ENCODE measurements at places on chromosomes 7 and 10.

DNA sequence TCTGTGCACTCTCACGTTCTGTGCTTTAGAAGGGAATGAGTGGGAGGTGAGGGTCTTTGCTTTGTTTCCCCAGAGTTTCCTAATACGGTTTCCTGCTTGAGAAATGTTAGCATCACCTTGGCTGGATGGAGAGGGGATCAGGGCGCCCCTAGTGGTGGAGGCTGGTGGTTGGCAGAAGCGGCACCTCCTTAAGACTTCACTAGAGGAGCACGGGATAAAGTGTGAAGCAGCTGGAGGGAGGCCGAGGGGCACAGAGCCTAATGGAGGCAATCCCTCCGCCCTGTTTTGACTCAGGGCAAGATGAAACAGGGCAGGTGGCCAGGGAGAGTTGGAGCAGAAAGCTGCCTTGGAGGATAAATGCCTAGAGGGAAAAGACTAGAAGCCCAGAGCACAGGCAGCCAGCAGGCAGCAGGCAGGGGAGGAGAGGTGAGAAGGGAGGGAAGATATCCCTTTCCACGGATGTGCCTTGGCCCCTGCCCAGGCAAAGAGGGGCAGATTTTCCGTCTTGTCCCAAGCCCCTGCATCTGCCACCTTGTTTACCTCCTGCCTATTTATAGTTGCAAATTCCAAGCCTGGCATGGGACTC, 56.0 kb upstream of the BTRC start:
- no peak for DNase-seq

GRCh38 chr10:86647773-86648703, 6.3 kb upstream of the OPN4 start:
- no peak for DNase-seq

DNA sequence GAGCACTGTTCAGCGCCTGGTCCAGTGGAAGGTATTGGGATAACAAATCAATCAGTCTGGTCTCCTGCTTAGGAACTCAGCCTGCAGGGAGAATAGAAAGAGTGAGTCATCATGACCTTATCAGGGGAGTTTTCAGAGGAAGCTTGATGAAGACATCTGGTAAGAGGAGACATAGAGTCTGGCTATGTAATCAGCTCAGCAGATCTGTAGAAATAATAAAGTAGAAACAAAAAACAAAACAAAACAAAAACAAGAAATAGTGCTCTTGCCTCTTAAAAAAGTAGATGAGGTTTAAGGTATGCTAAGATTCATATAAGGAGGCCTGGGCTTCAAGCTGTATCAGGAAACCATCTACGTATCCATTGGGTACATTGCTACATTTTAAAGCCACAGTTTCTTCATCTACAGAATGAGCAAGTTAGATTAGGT, 14.4 kb downstream of the TAS2R41 start:
- DNase-seq, result no peak

DNA sequence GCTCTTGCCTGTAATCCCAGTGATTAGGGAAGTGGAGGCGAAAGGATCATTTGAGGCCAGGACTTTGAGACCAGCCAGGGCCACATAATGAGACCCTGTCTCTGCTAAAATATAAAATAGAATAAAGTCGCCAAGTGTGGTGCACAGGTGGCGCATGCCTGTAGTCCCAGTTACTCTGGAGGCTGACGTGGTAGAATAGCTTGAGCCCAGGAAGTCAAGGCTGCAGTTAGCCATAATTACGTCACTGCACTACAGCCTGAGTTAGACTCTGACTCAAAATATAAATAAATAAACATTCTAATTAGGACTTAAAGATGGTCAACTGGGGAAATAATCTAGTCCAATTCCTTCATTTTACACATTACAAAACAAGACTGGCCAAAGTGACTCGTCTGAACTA, 768 bp downstream of the CHCHD2 start:
- DNase-seq, result no peak

GRCh38 chr10:4176500-4177281, 391.7 kb upstream of the KLF6 start:
- DNase-seq, result no peak

DNA sequence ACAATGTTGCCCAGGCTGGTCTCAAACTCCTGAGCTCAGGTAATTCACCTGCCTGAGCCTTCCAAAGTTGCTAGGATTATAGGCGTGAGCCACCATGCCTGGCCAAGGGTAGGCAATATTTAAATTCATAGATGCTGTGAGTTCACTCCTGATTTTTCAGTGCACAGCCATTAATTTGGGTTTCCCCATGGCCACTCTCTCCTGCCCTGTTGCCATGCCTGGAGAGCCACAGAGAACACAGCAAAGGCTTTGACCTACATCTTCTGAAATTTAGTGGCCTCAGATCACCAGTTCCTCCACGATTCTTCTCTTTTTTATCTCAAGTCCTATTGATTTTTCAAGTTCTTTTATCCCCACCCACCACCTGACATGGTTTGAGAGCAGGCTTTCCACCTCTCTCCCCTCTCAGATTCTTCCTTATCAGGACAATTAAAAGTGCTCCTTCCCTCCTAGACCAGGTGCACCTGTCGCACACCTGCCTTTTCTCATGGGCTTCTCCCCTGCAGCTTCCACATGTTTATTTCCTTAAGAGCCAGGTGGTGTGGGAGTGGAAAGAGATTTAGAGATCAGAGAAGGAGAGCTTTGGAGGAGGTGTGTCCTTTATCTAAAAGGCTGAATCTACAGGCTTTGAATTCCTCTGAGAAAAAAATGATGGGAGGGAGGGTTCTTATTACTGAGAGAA, 123.8 kb downstream of the ADRA2A start:
- no peak for DNase-seq

DNA sequence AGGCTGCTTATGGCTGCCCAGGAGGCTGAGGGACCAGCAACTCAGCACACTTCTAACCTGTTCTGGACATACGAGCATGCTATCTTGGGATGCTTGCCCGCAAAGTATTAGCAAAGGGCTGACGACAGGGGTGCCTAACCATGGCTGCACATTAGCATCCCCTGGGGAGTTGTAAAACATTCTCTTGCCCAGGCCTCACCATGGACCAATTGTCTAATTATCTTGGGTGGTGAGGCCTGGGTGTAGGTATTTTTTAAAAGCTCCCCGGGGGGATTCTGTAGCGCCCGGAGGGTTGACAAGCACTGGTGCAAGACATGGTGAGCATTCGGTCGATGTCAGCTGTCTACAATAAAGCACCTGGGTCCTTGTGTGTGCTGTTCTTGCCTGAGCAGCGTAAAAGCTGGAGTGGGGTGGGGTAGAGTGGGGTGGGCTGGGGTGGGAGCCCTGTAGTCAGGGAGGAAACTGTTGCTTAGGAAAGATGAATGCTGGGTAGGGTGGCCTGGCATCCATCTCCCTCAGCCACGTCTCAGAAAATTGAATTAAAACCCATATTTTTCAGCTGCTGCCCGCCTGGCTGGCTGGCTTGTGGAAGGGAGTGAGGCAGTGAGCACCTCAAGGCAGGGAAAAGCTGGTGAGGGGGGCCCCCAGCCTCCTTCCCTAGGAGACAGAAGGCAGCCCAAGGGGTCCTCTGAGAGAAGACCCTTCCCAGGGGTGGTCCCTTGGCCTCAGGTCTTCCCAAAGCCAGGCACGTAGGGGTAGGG, 2.9 kb upstream of the ADCYAP1R1 start:
- DNase-seq, result no peak

DNA sequence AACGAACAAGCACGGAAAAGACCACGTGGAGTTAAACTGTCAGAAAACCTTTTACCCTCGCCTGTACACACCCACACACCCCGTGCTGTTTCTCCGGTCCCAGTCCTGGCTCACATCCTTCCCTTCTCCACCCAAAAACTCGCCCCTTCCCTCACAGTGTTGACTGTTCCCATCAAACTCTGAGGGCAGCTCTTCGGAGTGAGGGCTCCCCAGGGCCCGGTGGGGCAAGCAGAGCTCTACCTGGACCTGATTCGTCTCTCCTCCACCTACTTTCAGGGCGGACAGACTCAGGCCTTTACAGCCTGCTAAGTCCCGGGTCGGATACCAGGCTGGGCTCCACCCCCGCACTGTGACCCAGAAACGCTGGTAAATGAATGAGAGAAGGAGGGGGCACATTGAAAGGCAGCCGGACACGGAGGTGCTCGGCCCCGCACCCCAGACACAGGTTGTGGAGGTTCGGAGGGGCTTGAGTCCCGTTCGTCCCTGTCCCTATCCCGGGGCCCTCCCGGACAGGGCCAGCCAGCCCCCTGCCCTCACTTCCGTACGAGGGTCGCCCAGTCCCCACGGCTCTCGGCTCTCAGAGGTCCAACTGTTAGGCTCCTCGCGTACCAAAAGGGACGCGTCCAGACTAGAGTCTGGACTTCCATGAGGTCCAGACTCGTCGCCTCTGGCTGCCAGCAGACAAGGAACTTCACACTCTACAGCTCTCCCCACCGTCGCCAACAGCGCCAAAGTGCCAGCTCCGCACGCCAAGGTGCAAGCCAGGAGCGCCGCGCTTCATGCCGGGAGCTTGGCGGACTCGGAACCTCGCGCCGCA, 31.7 kb upstream of the ASL start:
- no peak for DNase-seq

GRCh38 chr7:835485-836401, 3.5 kb downstream of the SUN1 start:
- no peak for DNase-seq

DNA sequence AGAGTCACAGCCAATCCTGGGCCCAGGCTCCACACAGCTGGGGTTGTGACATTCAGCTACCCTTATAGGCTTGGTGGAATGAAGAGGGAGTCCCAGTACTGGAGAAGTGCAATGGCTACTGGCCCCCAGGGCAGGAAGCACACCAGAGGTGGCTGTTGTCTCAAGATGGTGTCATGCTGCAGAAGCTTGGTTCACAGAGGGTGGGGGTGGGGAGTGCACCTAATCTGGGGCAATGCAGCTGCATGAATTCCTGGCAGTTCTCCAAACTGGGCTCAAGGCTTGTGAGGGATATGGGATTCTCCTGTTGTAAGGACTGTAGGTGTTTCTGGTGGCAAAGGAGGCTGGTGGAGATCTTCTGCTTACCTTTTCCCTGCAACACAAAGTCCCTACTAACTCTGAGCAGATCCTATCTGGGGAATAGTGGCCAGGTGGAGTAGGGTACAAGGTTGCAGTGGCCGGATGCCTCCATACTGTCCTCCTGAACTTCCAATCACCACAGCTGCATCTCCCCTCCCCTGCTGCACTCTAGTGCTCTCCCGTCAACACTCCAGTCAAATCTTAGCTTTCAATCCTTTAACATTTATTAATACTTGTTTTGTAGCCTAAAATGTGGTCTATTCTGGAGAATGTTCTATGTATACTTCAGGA, 27.4 kb upstream of the PLA2G12B start:
- DNase-seq, result no peak

DNA sequence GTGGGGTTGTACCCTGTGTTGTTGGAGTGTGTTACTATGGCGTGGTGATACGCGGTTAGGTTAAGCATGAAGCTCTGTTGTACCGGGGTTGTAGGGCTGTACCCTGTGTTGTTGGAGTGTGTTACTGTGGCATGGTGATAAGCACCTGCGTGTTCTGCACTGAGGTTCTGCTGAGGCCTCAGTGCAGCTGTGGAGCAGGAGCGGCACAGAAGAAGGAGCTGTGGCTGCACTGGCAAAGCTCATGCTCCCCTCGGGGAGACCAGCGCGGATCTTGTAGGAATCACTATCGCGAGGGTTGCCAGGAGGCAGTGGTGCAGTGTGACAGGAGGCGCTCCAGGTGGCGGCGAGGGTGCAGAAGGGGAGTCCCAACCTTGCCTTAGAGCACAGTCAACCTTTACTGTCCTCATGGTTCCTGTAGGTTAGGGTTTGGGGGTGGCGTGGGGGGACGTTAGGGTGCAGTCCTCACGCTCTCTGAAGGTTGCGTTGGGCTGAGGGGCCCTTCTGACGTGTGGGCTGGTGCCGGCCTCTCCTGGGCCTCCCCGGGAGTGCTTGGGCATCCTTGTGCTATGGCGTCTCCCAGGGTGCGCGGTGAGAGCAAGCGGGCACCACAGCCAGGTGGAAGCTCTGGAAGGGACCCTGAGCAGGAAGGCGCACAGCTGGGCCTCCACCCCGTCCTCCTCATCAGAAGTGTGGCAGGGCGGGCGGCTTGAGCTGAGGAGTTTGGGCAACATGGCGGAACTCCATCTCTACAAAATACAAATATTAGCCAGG, 11.0 kb downstream of the DYNC2I1 start:
- no peak for DNase-seq

DNA sequence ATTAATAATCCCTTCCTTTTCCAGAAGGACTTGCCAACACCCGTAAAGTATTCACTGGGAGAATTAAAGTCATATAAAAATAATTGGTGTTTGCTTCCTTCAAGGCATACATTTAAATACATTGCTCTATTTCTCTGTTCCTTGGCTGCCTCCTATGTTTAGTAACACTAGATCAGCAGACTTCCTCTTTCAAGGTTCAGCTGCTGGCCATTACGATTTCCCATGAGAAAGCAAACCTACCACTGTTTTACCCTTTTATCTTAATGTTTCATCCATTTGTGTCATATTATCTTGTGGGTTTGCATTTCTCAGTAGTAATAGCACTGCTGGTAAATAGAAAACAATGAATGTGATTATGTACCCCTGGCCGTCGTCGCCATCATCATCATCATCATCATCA, 313.8 kb upstream of the BMPER start:
- no peak for DNase-seq

- no peak for DNase-seq
Observed at GRCh38 chr10:31721096-31721495, 207.5 kb downstream of the ARHGAP12 start.

DNA sequence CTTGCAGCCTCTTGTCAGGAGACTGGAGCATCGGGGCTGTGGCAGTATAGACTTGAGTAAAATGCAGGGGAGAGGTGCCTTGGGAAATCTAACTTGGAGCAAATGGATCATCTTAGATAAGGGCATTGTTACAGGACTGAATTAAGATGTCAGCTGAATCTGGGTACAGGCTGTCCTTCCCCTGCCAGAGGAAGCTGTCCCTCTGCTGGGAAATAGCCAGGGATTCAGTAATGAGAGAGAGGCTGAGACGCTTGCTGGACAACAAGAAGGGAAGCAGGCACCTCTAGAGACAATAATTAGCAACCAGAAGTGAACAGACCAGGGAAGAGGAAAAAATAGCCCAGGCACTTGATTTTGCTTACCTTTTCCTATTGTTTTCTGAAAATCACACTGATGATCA, 20.7 kb upstream of the RAPGEF5 start:
- DNase-seq, result no peak

- DNase-seq, result no peak
Observed at GRCh38 chr7:127252778-127253280, at the start of gene GRM8. Gene GRM8 (minus strand): TSS chr7:127252941.

DNA sequence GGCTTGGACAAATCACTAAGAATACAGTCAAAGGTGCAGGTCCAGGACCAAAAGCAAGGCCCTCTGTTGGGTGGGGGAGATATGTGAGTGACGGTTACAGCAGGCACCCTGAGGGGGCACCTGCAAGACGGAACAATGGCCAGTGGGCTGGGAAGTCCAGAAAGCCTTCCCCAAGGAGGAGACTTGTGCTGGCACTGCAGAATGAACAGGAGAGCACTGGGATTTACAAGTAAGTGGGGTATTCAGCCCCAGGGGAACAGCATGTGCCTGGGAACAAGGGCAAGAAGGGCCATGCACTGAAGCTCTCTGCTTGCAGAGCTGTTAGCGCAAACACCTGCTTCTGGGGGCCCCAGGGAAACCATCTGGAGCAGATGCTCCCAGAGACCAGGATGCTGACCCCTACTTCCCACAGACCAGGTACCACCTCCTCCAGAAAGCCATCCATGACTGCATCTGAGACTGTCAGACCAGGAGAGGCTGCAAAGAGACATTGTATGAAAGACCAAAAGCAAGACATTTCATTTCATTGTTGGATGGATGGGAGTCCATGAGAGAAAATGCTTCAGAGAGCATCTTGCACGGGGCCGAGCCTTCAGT, 24.6 kb upstream of the ZMIZ1 start:
- no peak for DNase-seq
